ENCODE measurements at places on chromosomes 1 and 21. TPM values are rescaled to one million over a fixed set of nuclear protein-coding genes. Genes with fewer than 3 reads are reported as not detected.
A peak's percentile ranks its signal among the peaks of the same experiment; 100 is the strongest.

DNA sequence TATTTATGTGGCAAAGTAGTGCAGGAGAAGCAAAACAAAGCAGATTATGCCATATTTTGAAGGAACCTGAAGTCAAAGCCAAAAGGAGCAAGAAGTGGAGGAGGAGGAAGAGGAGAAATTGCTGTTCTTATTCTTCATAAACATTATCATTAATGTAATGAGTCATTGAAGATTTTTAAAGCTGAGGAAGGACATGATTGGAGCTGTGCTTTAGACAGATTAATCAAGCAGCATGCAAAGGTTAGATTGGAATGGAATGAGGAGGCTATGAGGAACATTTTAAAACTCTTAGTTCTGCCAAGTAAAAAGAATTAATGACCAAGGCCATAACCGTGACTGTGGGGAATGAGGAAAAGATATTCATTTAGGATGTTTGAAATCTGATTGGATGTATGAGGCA lies 33.0 kb upstream of the HSD17B7 start:
- DNase-seq, result no peak

- no peak for DNase-seq
Measured at GRCh38 chr1:65469126-65469888, 48.8 kb downstream of the LEPR start.

GRCh38 chr1:160499631-160500030 lies 23.4 kb downstream of the SLAMF6 start:
- DNase-seq, result no peak

GRCh38 chr1:219990782-219991510 lies 55.4 kb downstream of the EPRS1 start:
- DNase-seq, result no peak

The EPS8L3 gene
- polyA plus RNA-seq, result not detected

DNA sequence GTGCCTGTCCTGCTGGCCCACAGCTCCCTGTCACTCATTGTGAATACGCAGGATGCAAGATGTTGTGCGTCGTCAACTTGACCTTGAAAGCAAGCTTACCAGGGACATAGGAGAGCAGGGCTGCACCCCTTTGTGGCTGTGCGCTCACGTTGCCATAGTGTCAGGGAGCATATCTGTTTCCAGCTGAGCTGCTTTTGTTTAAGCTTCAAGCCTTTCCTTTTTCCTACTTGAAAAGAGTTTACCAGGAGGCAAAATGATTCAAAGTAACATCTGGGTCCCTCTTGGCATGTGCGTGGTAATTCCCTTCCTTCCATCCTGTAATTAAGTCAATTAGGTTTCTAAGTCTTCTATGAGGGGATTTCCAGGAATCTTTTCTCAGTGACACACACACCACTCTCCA lies 537.1 kb downstream of the AJAP1 start:
- no peak for DNase-seq

DNA sequence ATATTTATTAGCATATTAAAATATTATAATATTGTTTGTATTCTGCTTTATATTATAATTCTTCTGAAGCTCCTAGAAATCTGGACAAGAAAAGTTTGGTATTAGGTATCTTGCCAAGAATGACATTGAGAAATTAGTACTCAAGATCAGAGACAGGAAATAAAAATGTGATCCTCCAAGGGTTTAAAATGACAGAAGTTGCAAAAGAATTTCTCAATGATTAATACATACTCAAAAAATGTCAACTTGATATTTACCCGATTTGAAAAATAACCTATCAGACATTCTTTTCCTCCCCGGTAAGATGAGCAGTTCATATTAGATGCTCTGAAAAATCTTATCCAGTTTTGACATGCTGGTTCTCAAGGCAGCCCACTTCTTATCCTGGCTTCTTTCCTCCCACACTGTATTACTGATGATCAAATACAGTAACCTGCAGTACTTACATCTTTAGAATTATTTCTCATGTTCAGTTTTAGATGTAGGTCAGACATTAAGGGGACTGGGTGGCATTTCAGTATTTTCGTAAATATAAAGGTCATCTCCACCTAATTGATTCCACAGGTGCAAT lies 55.3 kb downstream of the CACHD1 start:
- DNase-seq, result no peak

DNA sequence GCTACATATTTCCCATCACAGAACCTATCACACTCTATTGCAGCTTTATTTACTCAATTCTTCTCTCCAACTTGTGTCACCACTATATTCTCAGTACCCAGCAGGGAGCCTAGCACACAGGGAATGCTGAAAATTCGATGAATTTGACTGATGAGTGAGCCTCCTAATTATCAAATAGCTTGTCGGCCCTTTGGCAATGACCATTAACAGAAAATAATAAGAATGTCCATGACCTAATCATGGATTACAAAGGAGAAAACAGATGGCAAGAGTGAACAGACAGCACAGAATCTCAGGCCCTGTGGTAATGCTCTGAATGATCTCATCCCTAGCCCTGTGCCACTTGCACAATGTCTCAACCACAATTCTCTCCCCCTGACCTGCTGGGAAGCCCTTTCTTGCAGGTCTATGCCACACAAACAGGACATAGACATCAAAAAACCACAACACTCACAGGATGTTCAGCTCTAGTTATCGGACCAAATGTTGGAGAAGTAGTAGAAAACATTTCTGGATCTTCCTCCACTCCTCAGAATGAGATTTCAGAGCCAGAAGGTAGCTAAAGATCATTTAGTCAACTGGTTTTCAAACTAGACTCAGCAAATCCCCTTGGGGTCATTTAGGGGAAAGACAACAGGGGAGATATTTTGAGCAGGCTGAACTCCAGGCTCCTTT lies 68.4 kb downstream of the LUZP1 start:
- peak; percentile 86 for DNase-seq

DNA sequence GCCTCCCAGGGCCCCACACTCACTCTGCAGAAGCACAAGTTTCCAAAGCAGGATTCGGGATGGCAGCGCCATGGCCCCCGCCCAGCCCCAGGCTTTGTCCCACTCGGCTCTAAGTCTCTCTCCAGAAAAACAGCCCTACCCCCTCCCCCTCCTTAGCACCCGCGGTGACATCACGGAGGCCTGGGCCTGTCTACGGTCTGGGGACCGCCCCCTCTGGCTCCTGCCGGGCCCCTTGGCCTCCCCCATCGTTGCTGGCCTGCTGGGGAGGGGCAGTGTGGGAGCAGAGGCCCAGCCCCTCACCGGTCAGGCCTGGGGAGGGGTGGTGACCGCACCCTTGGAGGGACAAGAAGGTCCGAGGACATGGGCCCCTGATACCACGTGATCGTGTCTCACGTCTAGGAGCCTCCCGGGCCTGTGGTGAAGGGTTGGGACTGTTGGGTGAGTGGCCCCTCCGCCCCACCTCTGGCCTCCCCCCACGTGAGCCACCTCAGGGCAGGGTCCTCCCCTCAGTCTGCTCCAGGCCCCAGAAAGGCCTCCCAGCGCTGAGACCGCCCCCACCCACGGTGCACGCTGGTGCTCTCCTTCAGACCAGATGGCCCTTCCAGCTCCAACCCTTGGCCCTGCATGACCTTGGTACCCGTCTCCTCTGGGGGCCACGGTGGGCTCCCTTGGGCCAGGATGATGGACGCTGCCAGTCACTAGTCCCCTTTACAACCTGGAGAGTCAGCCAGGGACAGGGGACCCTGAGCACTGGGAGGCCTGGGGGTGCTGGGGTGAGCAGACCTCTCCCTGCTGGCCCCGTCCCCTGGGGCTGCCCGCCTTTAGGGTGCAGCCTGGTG lies at the start of gene MXRA8:
MXRA8 (minus strand) TSS at position 123 of the 839 bp plus-strand sequence; CDS start at position 72, 51 bp downstream.
- DNase-seq, result peak; percentile 58

DNA sequence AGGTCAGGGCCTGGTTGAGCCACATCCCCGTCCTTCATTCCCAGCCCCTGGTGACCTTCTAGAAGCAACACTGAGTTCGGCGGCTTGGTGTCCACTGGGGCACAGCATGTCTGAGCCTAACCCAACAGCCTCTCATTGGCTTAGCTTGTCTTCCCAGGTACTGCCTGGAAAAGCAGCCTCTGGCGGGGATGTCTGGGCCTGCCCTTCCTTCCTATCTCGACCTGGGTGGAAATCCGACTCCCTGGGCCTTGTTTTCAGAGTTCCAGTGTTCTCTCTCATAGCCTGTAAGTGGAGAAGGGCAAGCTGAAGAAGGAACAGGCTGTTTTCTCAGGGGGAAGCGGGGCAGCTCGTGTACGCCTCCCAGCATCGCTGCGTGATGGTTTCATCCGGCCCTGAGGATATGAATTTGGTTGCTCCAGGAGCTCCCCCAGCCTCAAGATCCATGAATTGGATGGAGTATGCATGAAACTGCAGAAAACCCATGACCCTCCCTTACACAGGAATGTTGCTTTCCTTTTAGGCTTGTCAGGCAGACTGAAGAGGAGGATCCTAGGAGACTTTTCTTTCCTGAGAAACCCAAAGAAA lies 116.5 kb upstream of the IRF2BP2 start:
- DNase-seq, result no peak

The CDA gene
- 2.8 TPM for polyA plus RNA-seq

GRCh38 chr1:10302416-10302815 lies 92.0 kb downstream of the KIF1B start:
- DNase-seq, result no peak

The SIM2 gene
- polyA plus RNA-seq, result 0.46 TPM

The FAM131C gene
- polyA plus RNA-seq, result 0.20 TPM

- no peak for DNase-seq
Measured at GRCh38 chr1:205619376-205619775, 12.4 kb downstream of the ELK4 start.

DNA sequence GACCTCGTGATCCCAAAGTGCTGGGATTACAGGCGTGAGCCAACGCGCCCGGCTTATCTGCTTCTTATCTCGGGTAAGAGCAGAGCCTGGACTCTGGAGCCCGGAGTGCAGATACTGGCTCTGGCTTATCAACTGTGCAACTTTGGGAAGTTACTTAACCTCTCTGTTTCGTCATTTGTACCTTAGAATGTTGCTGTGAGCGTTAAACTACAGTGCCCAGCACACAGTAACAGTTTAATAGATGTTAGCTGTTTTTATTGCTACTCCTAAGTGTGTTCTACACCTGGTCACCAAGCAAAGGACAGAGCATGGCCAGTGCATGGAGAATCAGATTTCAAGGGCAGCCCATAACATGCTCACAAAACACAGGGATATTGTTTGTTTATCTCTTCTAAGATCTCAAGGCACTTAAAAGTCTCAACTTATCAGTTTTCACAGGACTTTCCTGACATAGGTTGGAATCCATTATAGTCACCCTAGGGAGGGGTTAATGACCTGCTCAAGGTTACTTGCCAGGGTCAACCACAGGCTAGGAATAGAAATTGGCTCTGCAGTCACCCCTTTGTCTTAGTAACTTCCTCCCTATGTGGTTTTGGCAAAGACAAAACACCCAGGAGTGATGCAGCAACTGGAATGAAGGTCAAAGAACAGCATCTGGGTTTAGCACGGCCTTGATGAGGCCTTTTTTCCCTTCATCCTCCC lies 22.5 kb upstream of the SRP9 start:
- DNase-seq, result peak; percentile 66

DNA sequence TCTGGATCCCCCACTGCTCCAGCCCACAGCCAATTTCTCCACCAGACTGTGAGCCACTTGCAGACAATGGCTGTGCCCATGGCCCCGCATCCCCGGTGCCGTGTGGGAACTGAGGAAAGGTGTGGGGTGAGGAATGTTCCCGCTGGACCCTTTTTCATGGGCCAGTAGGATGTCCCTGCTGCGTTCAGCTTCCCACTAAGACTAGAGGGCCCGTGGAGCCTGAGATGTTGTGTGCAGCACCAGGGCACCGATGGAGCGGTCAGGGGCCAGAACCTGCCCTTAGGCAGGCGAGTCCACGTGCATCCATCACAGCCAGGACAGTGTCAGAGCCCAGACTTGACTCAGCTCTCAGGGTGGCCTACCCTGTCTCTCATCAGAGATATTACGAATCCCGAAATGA lies 105.7 kb upstream of the COL6A1 start:
- DNase-seq, result no peak

DNA sequence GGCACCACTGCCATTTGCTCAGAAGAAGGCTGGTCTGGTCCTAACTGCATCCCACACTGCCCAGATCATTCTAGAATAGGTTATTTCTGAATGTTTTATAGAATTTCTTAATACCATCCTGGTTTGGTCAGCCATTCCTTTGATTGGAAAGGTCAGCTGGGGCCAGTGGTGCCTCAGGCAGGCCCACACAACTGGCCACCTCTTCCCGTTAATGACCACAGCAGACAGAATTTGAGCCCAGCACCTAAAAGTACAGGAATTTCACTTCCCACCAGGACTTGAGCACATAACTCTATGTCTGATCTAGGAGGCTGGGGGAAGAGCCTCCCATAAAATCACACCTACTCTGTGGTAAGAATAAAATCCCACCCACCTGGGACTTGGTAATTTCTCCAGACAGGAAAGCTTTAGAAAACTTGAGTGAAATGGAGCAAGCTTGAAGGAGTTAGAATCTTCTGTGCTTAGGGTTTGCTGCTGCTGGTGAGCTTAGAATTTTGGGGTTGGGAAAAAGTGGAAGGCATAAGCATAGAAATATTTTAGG lies 6.6 kb upstream of the PLA2G2C start:
- DNase-seq, result no peak

- DNase-seq, result no peak
Measured at GRCh38 chr1:83694449-83694848, 304.5 kb downstream of the TTLL7 start.

DNA sequence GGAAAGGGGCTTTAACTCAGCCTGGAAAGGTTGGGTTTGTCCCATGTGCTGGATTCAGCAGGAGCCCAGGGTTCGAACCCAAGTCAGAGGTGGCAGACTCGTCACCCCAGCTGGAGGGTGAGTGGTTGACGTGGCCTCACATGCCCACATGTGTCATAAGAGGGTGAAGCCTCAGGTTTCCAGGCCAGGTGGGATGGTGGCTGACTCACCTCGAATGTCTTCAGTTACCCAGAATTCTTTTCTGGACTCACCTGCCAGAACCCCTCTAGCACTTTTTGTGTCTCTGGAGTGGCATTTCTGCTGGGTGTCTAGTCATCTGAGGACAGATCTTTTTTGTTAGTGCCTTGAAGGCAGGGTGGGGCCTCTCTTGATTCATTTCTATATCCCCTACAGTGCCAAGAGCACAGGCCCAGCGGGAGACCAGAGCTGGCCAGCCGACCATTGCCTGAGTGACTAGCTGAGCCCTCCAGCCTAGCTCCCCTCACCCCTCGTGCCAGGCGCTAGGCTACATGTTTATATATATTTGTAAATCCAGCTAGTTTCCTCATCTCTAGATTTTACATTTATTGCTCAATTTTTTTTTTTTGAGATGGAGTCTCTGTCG lies 28.1 kb downstream of the IL6R start:
- DNase-seq, result no peak

The FAM89A gene
- polyA plus RNA-seq, result 13.8 TPM

GRCh38 chr21:29726044-29726443 lies 213.8 kb downstream of the GRIK1 start:
- no peak for DNase-seq

The SLC9A1 gene
- 16.4 TPM for polyA plus RNA-seq

The FAM177B gene
- polyA plus RNA-seq, result not detected

The RPTN gene
- polyA plus RNA-seq, result not detected

DNA sequence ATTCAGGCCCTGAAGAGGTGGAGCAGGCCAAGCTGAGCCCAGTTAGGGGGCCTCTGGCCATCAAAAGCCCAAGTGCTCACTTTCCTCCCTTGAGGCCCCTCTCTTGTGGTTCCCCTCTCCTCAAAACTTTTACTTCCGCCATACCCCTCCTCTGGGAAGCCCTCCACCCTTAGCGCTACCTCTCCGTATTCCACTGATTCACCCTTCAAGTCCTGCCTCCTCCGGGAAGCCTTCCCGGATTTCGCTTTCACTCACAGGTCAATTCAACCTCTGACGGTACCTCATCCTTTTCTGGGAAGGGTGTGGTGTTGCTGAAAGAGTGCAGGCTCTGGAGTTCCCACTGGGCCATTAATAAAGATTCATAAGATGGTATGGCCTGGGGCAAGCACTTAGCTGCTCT lies 19.1 kb downstream of the SPOCD1 start:
- no peak for DNase-seq

GRCh38 chr1:221405146-221405545 lies 336.7 kb downstream of the DUSP10 start:
- no peak for DNase-seq

The CFAP107 gene
- polyA plus RNA-seq, result not detected

Measured in AG04450 (cell line).